Activated T-helper 1 cell treated with anti-CD3 and anti-CD28 coated beads, Interleukin-2, amount 50 U/mL, for 16 hours (primary cell): ENCODE measurements at places on chromosomes 3 and 15.

DNA sequence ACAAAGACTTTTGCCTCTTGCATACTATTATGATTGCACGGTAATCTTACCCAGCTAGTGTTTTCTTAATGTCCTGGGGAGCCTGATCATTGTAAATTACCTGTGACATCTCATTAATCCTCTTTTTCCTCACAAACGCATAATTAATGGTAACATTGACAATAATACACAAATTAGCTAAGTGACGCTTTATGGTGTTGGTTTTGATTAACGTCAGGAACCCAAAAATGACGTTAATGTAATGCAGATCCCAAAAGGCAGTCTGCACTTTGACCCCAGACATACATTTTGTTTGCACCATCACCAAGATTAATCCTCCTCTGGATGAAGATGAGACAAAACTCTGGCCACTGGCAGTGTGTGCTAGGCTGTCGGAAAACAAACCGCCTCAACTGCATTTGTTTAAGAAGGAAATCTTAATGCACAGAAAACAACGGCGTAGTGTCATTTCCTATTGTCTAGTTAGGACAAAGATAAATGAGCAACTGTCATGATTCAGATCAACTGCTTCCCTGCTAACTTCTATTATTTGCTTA lies 83.9 kb upstream of the CDIN1 start:
- DNase-seq: no peak

DNA sequence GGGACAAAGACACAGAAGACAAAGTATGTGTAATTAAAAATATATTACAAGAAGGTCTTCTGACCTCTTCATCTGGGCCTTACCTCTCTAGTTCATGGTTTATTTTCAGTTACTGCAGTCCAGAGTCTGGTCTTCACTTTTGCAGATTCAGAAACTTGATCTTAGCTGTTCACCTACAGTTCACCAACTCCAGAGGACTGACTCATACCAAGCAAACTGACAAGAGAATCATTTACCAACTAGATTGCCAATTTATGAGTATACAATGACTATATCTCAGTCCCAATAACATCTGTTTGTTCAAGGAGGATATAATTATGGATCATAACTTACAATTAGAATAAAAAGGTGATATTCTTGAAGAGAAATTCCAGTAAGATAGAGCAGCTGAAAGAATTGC lies 9.0 kb downstream of the P2RY1 start:
- no peak for DNase-seq

DNA sequence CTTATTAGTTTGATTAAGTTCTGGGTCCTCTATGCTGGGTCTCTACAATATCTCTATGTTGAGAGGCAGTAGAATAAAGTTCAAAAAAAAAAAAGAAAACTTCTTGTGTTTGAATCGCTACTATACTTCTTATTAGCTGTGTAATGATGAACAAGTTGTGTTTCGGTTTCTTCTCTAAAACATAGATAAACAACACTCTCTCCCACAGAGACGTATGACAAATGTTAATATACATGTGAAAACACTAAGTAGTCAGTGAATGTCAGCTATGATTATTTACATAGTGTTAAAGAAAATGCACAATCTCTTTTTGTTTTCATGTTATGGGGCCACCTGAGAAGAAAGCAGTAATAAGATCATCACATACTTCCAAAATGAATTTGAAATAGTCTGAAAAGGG lies 45.3 kb downstream of the ACAP2 start:
- DNase-seq: no peak

- DNase-seq: no peak
Measured at GRCh38 chr3:195885036-195885891, 23.1 kb downstream of the TNK2 start.

DNA sequence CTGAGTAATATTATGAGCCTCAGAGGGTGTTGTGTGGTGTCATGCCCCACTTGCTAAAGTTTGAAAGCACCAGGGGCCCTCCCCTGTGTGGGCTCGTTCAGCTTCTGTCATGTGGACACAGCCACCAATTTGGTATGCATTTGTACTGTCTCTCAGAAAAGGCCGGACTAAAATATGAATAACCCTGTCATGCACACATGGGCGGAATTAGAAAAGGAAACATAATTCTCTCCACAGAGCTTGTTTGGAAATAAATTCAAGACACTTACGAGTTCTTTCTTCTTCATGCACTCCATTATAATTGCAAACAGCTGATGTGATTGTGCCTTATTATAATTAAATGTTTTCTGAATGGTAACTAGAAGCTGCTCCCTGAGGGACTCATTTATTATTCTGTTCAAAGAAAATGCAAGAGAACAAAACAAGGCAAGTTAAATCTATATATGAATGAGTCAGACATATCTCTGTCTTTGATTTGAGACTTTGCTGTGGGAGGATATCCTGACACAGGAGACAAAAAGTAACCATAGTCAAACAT lies 39.1 kb downstream of the TRPM1 start:
- DNase-seq: no peak

GRCh38 chr3:15306979-15307359 lies 25.4 kb downstream of the SH3BP5 start:
- no peak for DNase-seq

GRCh38 chr3:141246224-141246957 lies 14.8 kb downstream of the PXYLP1 start:
- no peak for DNase-seq

- no peak for DNase-seq
Measured at GRCh38 chr3:95319921-95320494, 1257.1 kb downstream of the NSUN3 start.

- no peak for DNase-seq
Measured at GRCh38 chr15:39127925-39128617, 452.8 kb upstream of the THBS1 start.

- DNase-seq: no peak
Measured at GRCh38 chr3:99970198-99970597, 144.1 kb downstream of the FILIP1L start.
